ENCODE measurements at places on chromosomes 12 and 14.

- no peak for DNase-seq
These were observed 6.7 kb downstream of the RPH3A start for GRCh38 chr12:112798048-112798760.

GRCh38 chr14:98462908-98463307, 809.1 kb downstream of the BCL11B start:
- DNase-seq: no peak

GRCh38 chr14:30444451-30444850, 114.5 kb upstream of the G2E3 start:
- no peak for DNase-seq

GRCh38 chr14:103164006-103164405, 40.7 kb downstream of the TNFAIP2 start:
- no peak for DNase-seq

DNA sequence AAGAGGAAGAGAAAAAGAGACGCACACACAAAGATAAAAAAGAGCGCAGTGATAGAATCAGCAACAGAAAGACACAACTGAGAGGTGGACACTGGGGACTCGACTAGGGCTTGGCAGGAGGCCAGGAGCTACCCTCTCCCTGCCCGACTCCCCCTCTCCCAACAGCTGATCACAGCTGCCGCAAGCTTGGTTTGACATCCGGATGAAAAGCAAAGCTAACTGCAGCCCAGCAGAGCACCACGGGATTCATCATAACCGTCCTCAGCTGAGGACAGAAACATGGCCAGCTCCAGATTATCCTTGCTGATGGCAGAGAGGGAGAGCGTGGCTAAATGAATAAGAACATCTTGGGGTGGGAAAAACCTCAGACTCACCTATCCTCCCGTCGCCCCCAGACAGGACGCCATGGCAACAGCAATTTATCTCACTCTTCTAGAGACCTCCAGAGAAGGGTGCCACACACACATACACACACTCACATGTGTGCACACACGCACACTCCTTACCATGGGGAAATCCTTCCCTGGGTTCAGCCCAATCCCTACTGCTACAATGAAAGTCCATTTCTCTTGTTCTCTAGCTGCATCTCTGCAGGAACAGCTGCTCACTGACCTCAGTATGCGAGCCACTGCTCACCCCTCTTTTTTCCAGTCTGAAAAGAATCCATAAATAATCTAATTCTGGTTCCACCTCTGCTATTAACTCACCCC, 135.3 kb downstream of the NTF3 start:
- peak; percentile 77 for DNase-seq

DNA sequence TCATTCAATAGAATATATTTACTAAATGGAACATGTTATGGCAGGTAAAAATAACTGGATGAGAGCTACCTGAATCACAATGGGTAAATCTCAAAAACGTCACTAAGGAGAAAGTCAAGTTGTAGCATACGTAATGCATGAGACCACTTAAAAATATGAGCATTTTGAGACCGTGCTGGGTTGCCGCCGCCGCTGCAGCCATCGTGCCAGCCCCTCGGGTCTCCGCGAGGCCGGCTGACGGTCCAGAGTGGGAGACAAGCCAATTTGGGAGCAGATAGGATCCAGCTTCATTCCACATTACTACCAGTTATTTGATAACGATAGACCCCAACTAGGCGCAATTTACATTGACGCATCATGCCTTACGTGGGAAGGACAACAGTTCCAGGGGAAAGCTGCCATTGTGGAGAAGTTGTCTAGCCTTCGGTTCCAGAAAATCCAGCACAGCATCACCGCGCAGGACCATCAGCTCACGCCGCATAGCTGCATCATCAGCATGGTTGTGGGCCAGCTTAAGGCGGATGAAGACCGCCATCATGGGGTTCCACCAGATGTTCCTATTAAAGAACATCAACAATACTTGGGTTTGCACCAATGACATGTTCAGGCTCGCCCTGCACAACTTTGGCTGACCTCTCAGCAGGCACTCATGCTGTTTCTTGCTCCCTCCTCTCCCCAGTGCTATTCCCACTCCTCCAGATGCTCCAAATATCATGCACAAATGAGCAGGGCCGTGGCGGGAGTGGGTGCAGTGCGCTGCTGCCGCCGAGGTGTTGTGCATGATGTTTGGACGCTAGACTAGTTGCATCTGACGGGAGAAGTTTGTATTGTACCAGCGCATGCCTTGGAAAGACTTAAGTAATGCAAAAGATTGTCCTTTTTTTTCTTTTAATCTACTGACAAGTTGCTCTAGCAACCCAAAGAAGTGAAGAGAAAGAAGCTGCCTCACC, 6.3 kb upstream of the BRMS1L start:
- DNase-seq: no peak
